ENCODE measurements at places on chromosomes 3 and 15. TPM values are rescaled to one million over a fixed set of nuclear protein-coding genes. Genes with fewer than 3 reads are reported as not detected.

GRCh38 chr3:49454458-49454857 lies 15.6 kb upstream of the DAG1 start:
- DNase-seq: no peak
- peaks cover 14% of the 10 kb centered on the region for H3K4me1 ChIP-seq
- no peaks in the 10 kb centered on the region for H3K27me3 ChIP-seq
- H3K4me3 ChIP-seq: no peak overlapping the region
- H3K27ac ChIP-seq: no peak overlapping the region

DNA sequence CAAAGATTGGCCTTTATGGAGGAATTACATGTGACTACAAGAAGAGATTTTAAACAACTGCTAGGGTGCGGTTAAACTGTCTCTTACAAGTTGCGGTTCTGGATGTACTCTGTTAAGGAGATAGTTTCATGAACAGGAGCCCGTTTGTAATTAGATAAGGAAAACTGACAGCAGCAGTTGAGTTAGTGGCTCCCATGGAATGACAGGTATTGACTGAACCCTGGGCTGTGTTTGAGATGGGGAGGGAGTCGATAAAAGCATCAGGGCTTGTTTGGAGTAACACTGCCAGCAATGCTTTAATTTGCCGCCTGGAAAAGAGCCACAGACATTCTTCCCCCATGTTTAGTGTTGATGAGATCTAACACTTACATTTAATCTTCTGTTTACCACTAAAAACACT lies 139.9 kb downstream of the ROBO2 start:
- no peaks in the 10 kb centered on the region for H3K36me3 ChIP-seq
- DNase-seq: no peak
- H3K27ac ChIP-seq: no peak overlapping the region
- no peaks in the 10 kb centered on the region for H3K4me1 ChIP-seq
- no peak overlapping the region for H3K4me3 ChIP-seq
- peaks cover 3% of the 10 kb centered on the region for H3K27me3 ChIP-seq

DNA sequence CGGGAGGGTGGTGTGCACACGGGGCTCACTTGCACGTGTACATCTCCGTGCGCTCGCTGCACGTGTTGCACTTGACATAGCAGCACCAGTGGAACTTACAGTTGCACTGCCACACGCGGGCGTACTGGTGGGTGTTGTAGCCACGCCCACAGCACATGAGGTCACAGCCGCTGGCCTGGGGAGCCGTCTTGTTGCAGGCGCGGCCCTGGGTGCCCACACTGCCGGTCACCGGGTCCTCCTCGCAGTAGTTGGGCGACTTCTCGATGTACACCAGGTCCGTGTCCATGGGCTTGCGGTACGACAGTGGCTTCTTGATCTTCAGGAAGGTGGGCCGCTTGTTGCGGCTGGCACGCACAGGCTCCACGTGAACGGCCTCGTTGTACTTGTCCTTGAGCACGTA lies 61.0 kb downstream of the WNT7A start:
- no peak for DNase-seq
- no peak overlapping the region for H3K27ac ChIP-seq
- no peaks in the 10 kb centered on the region for H3K4me1 ChIP-seq
- H3K27me3 ChIP-seq: no peaks in the 10 kb centered on the region
- peaks cover 7% of the 10 kb centered on the region for H3K36me3 ChIP-seq
- H3K4me3 ChIP-seq: no peak overlapping the region

- H3K27ac ChIP-seq: no peak overlapping the region
- no peak for DNase-seq
- H3K27me3 ChIP-seq: peaks cover 21% of the 10 kb centered on the region
- no peak overlapping the region for H3K4me3 ChIP-seq
- no peaks in the 10 kb centered on the region for H3K4me1 ChIP-seq
Measured at GRCh38 chr15:45307230-45307924, 55.3 kb downstream of the SLC28A2 start.

GRCh38 chr3:20421-20820 lies 176.1 kb upstream of the CHL1 start:
- no peak for DNase-seq
- no peak overlapping the region for H3K27ac ChIP-seq
- peaks cover 3% of the 10 kb centered on the region for H3K27me3 ChIP-seq
- H3K36me3 ChIP-seq: no peaks in the 10 kb centered on the region
- no peaks in the 10 kb centered on the region for H3K4me1 ChIP-seq
- H3K4me3 ChIP-seq: no peak overlapping the region

DNA sequence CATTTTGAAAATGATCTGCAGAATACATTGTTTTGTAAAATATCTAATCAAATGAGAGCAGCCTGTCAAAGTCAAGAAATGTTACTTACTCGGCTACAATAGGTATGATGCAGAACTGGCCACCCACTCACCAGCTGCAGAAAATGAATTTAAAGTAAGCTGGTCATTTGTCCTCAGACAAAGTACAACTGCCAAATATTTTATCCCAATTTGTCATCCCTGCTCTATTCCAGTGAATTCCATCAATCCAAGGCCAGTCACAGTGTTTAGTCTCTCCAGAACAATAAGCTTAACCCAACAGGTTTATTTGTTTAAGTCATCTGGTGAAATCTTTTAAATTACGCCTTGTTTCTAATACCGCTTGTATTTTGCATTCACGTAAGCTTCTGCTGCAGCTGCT lies 46.6 kb upstream of the TCF12 start:
- no peak for DNase-seq
- no peak overlapping the region for H3K27ac ChIP-seq
- H3K27me3 ChIP-seq: no peaks in the 10 kb centered on the region
- H3K36me3 ChIP-seq: no peaks in the 10 kb centered on the region
- peaks cover 16% of the 10 kb centered on the region for H3K4me1 ChIP-seq

GRCh38 chr3:182233957-182234356 lies 522.2 kb downstream of the SOX2 start:
- no peak overlapping the region for H3K27ac ChIP-seq
- no peaks in the 10 kb centered on the region for H3K27me3 ChIP-seq
- H3K36me3 ChIP-seq: no peaks in the 10 kb centered on the region
- DNase-seq: no peak
- peaks cover 30% of the 10 kb centered on the region for H3K4me1 ChIP-seq

Gene SCAANT1
- total RNA-seq: not detected

Gene CACNA2D2
- total RNA-seq: 7.8 TPM

Gene WDR82
- total RNA-seq: 96.8 TPM

Gene HYAL1
- total RNA-seq: 3.7 TPM

Gene CCR1
- total RNA-seq: 0.98 TPM

Gene COMMD2
- 55.7 TPM for total RNA-seq

Gene SIN3A
- 47.1 TPM for total RNA-seq
